ENCODE measurements at places on chromosomes 6 and 20. TPM values are rescaled to one million over a fixed set of nuclear protein-coding genes. Genes with fewer than 3 reads are reported as not detected.

TREML1 gene
- not detected for total RNA-seq

TP53TG5 gene
- not detected for total RNA-seq

DAAM2 gene
- 10.1 TPM for total RNA-seq

NRSN1 gene
- 28.8 TPM for total RNA-seq

RBM24 gene
- 26.1 TPM for total RNA-seq

ADGB gene
- 0.25 TPM for total RNA-seq

RAB5IF gene
- 23.6 TPM for total RNA-seq

BPIFB1 gene
- not detected for total RNA-seq

Data from temporal lobe (tissue), 4 donors.